Neural crest cell (in vitro differentiated cells): ENCODE measurements at places on chromosomes 4 and X.

- no peak for DNase-seq
These were observed 5.0 kb downstream of the SHOX start for GRCh38 chrX:635428-636090.

GRCh38 chr4:47672696-47673095 lies 165.2 kb downstream of the CORIN start:
- no peak for DNase-seq

DNA sequence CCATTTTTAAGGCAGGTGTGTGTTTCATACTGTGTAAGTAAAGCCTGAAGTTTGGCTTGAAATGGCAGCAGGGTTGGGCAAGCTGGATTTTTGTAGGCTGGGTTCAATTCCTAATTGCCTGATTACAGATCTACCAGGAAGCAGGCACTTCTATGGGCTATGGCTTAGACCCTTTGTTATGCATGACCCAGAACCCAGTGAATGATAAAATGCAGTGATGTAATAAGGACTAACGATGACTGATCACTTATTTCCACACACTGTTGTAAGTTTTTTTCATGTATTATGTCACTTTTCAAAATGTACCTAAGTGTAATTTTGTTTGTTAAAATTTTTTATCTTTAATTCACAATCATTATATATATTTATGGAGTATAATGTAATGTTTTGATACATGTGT lies 8.6 kb downstream of the LANCL3 start:
- no peak for DNase-seq

DNA sequence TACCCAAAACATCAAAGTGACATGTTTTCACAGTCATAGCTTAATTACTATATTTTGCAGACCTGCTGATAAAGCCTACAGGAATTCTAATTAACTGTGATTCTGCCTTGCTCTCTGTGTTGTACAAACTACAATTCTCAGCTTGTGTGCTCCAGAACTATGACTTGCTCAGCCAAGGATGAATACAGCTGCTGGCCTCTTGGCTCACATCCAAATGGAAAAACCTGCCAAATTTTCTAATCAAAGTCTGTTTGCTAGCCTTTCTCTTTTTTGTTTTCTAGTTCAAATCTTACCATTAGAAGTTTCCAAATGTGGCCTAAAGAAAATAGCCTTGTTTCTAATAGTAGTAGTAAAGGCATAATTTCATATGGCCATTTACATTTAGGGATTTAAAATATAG lies 1176.8 kb downstream of the FAM133A start:
- no peak for DNase-seq

GRCh38 chrX:131366407-131366806 lies 77.3 kb upstream of the IGSF1 start:
- DNase-seq, result no peak

DNA sequence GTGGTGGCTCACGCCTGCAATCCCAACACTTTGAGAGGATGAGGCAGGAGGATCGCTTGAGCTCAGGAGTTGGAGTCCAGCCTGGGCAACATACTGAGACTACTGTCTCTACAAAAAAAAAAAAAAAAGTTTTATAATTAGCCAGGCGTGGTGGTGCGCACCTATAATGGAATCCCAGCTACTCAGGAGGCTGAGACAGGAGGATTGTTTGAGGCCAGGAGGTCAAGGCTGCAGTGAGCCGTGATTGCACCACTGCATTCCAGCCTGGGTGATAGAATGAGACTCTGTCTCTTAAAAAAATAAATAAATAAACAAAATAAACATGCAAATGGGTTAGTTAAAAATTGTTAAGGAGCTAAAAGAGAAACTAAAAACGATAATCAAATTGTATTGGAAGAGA lies 7.7 kb downstream of the GLOD5 start:
- no peak for DNase-seq

GRCh38 chrX:73852022-73852421 lies 289.0 kb downstream of the CHIC1 start:
- DNase-seq, result no peak

GRCh38 chr4:3708103-3708510 lies 58.1 kb upstream of the ADRA2C start:
- no peak for DNase-seq

DNA sequence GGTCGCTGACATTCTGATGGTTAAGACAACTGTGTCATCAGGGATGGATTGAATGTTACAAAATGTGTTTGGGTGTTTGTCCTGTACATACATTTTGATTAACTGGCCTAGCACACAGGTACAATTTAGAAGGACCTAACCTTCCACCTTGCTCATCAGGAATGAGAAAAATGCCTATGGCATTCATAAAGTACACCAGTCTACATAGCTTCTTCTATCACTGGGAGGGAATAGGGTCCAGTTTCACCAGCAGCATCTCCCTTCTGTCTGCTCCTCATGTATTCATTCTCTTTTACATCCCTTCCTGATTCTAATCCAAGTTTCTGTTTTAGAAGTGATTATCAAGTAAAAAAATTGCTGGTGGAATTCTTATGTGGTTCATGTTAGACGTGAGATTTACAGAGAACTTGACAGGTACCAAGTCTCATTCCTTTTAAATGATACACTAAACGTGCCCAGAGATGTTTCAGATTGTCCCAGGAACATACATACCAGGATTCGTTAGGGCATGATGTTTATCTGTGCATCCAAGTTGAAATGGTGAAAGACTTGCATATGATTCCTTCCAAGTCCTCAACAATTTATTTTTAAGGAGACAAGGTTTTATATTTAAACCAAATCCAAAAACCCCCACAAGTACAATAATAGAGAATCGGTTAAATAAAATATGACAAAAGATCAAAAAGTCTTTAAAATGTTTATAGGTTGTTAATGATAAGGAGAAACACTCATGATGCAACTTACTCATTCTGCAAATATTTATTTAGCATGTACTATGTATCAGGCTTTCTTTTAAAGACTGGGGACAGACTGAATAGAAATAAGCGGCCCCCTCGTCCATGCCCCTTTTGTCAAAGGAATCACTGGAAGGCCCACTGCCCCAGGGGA lies 359.1 kb downstream of the ZNF674 start:
- DNase-seq, result no peak

- no peak for DNase-seq
These were observed 1865.5 kb upstream of the TENM3 start for GRCh38 chr4:180377741-180378140.

- DNase-seq, result no peak
These were observed 23.0 kb downstream of the ZNF721 start for GRCh38 chr4:475962-476361.

DNA sequence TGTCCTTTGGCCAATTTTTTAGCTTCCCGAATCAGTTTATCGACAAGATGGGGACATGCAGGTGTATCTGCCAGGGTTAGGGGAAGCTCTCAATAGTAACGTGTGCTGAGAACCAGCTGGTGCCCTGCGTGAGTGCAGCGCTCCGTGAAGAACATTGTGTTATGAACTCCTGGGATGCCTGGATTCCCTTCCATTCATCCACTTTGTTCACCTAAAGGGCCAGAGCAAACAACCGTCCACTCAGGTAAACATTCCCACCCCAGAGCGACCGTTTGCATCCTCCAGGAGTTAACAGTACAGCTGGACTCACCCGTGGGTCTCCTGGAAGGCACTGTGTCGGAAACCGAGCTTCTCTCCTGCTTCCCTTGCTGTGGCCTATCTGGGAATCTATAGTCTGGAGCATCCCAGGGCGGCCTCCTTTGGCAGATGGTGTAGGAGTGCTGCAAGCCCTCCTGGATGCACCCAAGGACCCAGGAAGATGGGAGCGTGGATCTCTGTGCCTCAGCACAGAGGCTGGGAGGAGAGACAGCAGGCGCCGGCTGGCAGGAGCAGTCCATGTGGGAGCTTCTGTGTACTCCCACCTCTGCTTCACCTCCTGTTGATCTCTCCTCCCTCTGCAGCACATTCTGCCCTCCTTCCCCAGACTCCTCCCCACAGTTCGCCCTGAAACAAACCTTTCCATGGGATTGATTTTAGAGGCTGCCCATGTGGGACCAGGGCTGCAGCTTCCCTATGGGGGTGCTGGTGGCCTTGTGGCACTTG lies 62.7 kb downstream of the SHROOM2 start:
- DNase-seq, result no peak

DNA sequence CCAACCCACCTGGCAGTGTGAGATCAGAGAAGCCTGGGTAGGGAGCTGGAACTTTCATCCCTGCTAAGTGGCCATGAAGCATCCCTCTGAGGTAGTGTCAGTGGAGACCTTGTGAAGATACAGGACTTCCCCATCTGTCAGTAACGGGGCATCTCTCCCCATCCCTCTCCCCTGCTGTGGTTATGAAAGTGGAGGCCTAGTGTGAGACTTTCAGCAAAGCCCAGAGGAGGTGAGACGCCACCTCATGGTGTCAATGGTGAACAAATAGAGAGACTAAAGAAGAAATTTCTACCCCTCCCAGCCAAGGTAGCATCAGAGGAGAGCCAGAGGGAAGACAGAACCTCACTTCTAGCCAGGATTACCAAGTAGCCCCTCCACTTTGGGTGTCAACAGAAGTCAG lies 150.2 kb downstream of the VEGFC start:
- no peak for DNase-seq

GRCh38 chr4:48243429-48243828 lies 26.2 kb downstream of the TEC start:
- no peak for DNase-seq

- DNase-seq, result no peak
These were observed 557 bp downstream of the PIGG start for GRCh38 chr4:499567-499966.

GRCh38 chr4:63790377-63790776 lies 618.9 kb downstream of the TECRL start:
- DNase-seq, result no peak

- no peak for DNase-seq
These were observed 2.8 kb downstream of the NHS start for GRCh38 chrX:17377795-17378194.
